ENCODE measurements at places on chromosomes 12 and 14.
A peak's percentile ranks its signal among the peaks of the same experiment; 100 is the strongest.

DNA sequence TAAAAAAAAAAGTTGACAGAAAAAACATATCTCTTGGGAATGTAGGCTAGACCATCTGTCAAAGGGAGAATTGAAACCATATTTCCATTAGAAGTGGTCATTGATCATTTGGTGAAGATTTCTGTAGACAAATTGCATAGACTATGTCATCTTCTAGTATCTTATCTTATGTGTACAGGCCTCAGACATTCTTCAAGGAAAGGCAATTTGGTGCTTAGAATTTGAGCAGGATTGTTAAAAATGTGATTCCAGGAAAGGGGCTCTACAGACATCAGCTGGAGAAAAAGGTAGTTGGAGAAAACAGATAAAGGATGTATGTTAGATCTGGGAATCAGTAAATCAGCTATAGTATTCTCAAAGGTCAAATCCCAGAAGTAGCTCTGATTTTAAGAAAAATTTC, 627.1 kb downstream of the TMTC2 start:
- DNase-seq = no peak

DNA sequence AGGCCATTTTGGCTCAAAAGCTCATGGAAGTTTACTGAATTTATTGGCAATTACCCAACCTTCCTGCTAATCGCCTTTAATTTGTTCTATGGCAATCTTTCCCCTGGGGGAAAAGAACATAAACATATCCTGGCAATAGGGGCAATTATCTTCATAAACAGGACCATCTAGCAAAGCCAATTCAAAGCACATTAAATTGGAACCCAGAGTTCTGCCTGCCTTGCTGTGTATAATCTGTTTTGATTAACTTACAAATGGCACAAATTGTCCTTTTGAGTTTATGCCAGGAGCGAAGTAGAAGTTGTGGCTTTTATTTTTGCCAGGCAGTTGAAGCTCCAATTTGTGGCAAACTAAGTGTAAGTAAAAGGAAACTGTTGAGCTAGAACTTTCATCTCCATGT, 68.6 kb downstream of the C12orf50 start:
- DNase-seq = no peak

- DNase-seq = no peak
Measured at GRCh38 chr12:72141381-72141780, 130.8 kb upstream of the TRHDE start.

DNA sequence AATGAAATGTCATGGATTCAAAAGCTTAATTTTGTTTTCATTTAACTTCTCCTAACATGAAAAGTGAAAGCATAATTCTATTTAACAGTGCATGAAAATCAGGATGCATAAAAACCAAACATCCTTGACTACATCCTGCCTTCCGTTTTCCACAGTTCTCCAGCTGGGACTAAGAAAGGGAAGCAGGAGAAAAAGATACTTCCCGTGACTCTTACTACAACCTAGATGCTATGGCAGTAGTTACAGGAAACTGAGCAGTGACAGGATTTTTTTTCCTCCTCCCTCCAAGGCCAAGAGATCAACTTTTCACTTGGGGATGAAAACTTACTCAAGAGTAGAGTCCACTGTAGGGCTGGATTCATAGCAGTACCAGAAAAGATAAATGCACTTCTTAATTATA, 2.6 kb downstream of the EXOC5 start:
- no peak for DNase-seq

- peak; percentile 69 for DNase-seq
Measured at GRCh38 chr12:76020731-76021672, 10.6 kb downstream of the PHLDA1 start.

- no peak for DNase-seq
Measured at GRCh38 chr12:68557011-68557730, 53.5 kb upstream of the RAP1B start.

- DNase-seq = no peak
Measured at GRCh38 chr12:56591126-56591525, 39.0 kb downstream of the BAZ2A start.

DNA sequence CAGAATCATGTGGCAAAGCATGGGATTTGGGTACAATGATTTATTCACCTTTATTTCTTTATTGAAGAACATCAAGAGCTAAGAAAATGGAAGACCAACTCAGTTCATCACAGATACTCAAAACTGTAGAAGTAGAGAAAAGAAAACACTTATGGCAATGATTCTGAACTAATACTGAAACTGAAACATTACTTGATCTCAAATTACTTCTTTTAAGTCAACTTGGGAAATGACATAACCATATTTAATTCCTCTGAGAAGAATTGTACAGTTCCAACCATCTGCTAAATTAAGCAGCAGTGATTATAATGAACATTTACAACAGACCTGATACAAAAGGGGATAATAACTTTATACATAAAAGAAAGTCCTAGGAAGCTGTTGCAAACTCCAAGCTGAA, 466.5 kb downstream of the TMTC2 start:
- DNase-seq = no peak

- DNase-seq = no peak
Measured at GRCh38 chr12:106729611-106730010, 44.9 kb upstream of the RIC8B start.

DNA sequence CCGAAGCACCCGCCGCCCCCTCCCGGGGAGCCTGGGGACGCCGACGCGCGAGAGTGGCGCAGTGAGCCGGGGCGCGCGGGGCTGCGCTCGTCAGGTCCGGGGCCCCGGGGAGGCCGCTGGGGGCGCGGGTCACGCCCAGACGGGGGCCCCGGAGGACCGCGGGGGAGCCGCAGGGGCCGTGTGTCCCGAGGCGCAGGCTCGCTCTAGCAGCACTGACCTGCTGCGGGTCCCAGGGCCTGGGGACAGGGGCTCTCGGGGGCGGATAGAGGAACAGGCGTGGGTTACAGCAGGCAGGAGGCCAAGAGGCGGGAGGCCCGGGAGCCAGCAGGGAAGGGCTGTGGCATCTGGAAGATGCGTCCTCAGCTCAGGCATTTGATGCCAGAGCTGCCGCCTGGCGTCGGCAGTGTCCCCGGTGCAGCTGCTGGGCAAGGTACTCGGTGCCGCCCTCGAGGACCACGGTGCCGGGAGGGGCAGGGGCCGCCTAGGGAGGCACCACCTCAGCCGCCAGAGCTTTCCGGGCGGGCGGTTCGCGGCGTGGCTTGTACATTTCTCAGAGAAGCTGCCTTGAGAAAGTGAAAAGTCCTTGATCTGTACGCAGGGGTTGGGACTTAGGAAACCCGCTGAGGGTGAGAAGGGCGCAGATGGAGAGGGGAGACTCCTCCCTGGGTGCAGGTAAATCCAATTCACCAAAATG, 1.2 kb downstream of the WNT5B start:
- peak; percentile 29 for DNase-seq

- DNase-seq = no peak
Measured at GRCh38 chr12:102643879-102644575, 163.7 kb upstream of the IGF1 start.

- DNase-seq = no peak
Measured at GRCh38 chr14:101918065-101918989, 46.0 kb upstream of the DYNC1H1 start.

DNA sequence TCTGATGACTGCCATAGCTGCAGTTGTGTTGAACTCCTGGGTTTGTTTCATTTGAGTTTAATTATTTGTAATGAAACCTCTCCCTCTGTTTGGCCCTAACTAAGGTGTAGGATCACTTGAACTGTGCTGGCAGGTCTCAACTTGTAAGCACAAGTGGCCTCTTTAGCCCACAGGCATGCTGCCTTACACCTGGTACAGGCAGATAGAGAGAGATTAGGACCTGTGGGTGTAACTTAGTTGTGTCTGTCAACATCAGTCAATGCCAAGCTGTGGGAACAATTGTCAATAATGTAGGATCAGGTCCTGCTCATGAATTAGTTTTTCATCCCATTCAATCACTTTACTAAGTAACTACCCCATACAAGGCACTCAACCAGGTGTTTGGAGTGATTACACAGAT, 263.0 kb upstream of the G2E3 start:
- DNase-seq = no peak

DNA sequence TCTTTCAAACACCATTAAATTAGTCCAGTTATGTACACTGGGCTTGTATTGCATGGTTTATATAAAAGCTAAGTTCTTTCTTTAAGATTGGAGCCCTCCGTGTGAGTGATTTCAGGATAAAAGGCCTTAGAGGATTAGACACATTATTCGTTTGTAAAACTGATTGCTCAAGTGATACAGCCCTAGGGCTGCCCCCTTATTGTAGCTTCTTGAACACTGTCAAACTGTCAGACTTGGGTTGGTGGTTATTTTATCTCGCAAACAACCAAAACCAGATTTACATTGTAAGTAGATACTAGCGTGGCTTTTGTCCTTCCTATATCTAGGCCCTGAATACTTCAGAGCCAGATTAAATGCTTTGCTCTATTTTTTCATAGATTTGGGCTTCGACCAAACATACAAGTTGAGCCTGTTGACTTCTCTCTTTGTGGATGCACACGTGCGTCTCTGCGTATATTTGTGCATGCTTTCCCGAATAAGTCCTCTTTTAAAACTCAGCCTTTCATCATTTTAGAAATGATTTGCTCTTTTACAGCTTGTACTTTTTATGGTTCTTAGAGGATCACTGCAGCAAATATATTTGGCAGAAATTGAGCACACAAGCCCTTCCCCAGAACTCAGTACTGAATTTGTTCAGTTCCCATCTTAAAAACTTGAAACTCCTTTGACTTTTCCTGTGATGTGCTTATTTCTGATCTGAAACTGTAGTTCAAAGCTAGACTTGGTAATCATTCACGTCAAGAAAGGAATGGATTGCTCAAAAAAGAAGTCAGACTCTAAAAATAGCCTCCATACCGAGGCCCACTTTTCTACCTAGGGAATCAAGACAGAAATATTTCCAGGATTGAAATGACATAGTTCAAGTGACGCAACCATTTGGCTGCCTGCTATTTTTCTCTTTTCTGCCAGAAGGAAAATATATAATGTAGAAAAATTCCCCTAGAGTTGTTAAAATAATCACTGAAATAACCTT, 129.5 kb downstream of the ETV6 start:
- DNase-seq = no peak

GRCh38 chr12:27573972-27574371, 50.0 kb downstream of the PPFIBP1 start:
- no peak for DNase-seq

DNA sequence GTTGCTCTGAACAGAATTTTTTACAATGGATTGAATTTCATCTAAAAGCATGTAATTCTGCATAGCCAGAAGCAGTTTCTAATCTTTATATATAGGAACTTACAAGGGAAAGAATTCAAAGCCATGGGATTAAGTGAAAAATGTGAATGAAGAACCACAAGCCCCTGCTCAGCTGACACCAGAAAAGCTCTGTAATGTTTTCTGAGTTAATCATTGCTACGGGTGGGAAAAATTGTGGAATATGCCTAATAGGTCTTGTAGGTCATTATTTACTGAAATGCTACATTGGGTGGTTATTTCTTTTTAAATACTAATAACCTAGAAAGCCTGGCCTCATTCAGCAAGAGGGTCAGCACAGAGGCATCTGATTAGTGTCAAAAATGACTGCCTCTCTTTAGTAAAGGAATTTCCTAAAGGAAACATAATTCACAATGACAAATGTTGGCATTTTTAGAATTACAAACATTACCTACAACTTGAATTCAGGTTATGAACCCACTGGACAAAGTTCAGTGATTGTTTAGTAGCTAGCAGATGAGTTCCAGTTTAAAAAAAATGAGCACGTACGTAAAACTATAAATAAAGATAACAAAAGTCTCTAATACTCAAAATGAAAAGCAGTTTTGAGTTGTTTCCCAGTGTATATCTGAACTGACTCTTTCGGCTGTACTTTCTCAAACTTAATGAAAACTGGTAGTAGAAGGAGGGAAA, 75.3 kb downstream of the BMP4 start:
- DNase-seq = no peak

DNA sequence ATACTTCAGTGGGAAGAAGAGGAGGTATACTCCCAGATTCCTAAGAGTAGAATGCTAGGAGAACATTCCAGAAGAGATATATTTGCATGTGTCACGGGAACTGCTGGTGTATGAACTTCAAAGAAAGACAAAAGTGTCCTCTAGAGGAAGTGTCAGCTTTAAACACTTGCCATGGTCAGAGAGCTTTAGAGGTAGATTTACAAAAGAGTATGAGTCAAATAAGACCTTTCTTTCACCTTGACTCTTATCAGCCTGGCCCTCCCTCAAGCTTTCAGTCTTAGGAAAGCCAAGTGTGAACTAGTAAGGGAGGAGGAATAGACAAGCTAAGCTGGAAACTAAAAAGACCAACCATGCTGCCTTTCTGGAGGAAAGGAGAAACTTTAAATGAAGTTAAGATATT, 34.7 kb downstream of the COX8C start:
- no peak for DNase-seq

DNA sequence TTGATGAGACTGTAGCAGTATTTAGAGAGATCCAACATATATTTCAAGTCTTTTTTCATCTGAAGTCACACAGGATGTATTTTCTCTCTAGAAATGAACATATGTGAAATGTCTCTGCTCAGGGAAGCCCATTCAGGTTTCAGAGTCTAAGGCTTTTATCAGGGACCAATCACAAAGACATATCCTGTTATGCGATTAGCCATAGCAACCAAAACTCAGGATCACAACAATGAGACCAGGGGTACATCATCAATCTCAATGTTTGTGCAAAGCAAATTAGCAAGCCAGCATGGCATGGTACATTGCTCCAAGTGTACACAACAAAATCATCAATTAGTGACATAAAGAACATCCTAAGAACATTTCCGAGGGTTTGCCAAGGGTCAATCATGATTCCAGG, 99.2 kb upstream of the AMN1 start:
- DNase-seq = no peak

Measured in activated naive CD4-positive, alpha-beta T cell treated with anti-CD3 and anti-CD28 coated beads, Interleukin-2, amount 50 U/mL, for 16 hours (primary cell).